ENCODE measurements at places on chromosomes 1 and 21.

GRCh38 chr1:192978195-192978710, 80.9 kb downstream of the UCHL5 start:
- DNase-seq = no peak

GRCh38 chr1:228496494-228496893, 9.3 kb downstream of the RNF187 start:
- no peak for DNase-seq

- DNase-seq = no peak
Observed at GRCh38 chr1:37064039-37064438, 29.7 kb upstream of the GRIK3 start.

GRCh38 chr1:202088206-202088605, 34.5 kb upstream of the GPR37L1 start:
- no peak for DNase-seq

All from activated naive CD4-positive, alpha-beta T cell (primary cell).